Activated CD4-positive, CD25-positive, alpha-beta regulatory T cell treated with anti-CD3 and anti-CD28 coated beads, Interleukin-2, amount 50 U/mL, for 24 hours (primary cell): ENCODE measurements at places on chromosomes 1 and 21.

GRCh38 chr1:33295450-33296081, 25.3 kb downstream of the A3GALT2 start:
- peak; percentile 80 for ATAC-seq

GRCh38 chr1:54212872-54213271, 12.9 kb downstream of the MRPL37 start:
- ATAC-seq = no peak

GRCh38 chr1:68976916-68977610, 480.2 kb upstream of the DEPDC1 start:
- ATAC-seq = no peak

GRCh38 chr21:39014747-39015146, 168.5 kb downstream of the PSMG1 start:
- ATAC-seq = no peak

- no peak for ATAC-seq
Measured at GRCh38 chr1:162922201-162922600, 61.2 kb upstream of the CCDC190 start.

DNA sequence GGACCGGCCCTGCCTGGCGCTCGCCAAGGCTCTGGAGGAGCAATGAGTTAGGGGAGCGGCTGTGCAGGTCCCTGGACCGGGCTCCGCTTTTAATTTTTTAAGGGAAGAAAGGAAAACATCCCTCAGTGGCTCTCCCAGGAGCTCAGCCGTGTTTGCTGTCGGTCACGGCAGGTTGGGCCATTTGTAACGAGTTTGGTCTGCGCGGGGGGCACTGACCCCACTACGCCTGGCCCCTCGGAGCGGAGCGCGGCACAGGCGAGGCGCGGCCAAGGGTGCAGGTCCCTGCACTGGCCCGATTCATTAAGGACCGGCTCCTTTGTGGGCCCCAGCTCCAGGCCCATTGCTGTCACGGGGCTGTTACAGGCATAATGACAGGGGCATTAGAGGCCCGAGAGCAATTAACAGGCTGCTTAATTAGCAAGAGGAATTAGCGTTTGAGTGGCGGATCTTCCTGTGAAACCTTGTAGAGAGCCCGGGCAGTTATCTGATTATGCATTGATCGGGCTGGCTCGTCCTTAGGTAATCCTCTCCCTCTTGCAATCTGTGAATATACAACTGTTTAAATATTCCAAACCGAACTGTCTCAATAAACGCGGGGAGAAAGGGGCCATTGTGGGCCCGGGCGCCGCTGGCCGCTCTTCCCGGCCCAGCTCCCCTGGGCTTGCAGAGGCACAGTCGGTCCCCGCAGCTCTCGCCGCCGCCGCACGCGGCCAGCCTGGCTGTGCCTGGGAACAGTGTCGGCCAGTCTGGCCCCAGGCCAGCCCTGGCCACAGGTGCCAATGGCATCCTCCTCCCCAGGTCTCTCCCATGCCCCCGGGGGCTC, 56.8 kb downstream of the PRDM16 start:
- no peak for ATAC-seq

DNA sequence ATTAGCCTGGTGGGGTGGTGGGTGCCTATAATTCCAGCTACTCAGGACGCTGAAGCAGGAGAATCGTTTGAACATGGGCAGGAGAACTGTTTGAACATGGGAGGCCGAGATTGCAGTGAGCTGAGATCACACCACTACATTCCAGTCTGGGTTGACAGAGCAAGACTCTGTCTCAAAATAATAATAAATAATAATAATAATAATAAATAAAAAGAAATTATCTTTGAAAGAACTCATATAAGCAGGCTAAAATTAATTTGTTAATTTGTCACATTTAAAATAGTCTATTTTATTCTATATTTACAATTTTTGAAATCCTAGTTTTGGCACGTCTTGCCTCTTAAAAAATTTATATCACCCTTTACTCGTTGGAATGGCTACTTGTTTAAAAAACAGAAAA, 27.6 kb downstream of the CD247 start:
- ATAC-seq = no peak

- no peak for ATAC-seq
Measured at GRCh38 chr1:222167896-222168295, 380.0 kb downstream of the HHIPL2 start.

GRCh38 chr1:149997585-149998262, 12.8 kb downstream of the OTUD7B start:
- peak; percentile 53 for ATAC-seq

- ATAC-seq = no peak
Measured at GRCh38 chr21:45347048-45347711, 57.8 kb upstream of the COL18A1 start.

DNA sequence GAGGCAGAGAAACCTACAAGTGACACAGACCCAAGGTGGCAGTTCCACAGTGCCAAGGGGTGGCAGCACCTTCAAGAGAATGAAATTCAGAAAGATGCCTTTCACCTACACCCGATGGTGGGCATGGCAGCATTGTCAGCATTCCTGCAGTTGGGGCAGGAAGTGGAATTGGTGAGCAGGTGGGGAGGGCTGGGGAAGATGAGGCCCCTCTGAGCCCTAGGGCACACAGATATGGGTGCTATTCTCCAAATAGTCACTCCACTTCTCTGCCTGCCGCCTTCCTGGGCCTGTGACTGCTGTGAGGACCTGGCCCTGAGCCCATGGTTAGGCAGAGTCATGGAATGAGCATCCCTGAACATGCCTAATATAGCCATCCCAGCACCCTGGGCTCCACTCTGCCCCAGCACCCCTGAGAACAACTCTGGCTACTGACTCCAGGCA, 8.3 kb downstream of the SHISA4 start:
- ATAC-seq = no peak

DNA sequence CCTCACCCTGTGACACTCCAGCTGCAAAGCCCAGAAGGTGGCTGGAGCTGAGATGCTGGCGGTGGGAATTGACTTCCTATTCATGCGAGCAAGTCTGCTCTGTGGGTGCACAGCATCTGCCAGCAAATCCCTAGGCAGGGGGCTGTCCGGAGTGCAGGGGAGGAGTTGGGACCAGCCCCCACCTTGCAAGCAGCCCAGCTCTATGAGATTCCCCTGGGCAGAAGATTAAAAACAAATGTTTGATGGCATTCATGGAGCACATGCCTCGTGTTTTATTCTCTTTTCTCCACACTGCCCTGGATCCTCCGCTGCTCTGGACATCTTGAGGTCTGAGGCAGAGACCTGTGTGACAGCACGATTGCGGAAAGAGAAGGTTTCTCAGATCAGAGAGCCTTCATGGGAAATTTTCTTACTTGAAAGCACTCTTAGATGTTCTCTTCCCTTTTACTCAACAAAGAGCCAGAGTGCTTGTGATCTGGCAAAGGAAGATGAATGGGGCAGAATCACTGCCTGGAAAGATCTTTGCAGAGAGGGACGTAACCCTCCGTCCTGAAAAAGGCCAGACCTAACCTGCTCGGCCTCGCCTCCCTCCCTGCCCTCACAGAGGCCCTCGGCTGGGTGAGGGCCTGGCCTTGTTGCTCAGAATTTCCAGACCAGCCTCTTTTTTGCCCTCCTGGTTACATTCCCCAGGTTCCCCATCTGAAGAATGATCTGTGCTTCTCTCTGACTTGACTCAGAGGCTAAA, 597.1 kb downstream of the KIF26B start:
- ATAC-seq = no peak

GRCh38 chr1:175933801-175934200, 190.4 kb upstream of the TNR start:
- no peak for ATAC-seq
